ENCODE measurements at places on chromosomes 5 and 9.

GRCh38 chr9:81814794-81815464 lies 113.3 kb upstream of the SPATA31D4 start:
- DNase-seq: no peak

DNA sequence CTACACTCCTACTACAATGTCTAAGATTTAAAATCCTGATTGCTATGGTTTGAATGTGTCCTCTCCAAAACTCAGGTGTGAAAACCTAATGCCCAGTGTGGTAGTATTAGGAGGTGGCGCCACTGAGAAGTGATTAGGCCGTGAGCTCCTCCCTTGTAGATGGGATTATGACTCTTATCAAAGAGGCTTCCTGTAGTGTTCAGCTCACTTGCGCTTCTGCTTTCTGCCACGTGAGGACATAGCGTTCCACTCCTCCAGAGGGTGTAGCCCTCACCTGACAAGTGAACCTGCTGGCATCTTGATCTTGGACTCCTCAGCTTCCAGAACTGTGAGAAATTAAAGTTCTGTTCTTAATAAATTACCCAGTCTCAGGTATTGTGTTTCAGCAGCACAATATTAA lies 33.0 kb upstream of the WHRN start:
- DNase-seq: no peak

GRCh38 chr9:5301544-5301943 lies 3.0 kb downstream of the RLN2 start:
- no peak for DNase-seq

DNA sequence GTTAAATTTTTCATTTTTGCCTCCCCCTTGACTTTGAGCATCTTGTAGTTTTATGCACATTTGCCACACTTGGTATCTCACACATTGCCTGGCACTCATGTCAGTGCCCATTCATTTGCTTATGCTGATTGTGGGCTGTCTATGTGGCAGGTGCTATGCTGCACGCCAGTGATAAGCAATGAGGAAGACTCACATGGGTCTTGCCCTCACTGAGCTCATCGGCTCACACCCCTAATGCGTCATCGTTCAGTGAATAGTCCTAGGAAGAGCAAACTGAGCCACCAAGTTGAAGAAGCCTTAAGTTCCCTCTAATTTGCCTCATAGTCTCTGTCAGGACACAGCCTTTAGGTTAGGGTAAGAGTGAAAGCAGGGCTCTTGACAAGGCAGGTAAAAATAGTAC lies 209.4 kb upstream of the IL12B start:
- no peak for DNase-seq

- no peak for DNase-seq
Measured at GRCh38 chr5:135244620-135245021, 154.4 kb downstream of the MACROH2A1 start.

DNA sequence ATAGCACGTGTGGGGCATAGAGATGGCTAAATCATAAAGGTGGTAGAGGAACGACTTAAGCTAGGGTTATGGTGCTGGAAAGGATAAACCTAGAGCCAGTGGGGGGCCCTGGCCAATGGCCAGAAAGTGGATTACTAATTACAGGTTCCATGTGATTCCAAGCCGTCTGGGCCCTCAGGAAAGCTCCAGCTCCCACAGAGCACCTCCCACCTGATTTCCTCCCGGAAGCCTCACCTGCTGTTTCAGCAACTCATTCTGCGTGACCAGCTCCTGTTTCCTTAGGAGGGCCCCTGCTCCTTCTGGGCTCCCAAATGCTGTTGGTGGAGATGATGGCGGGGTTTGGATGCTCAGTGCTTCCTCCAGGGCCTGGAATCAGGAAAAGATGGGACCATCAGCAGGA lies 16.2 kb downstream of the GPX3 start:
- no peak for DNase-seq

GRCh38 chr9:72931437-72931836 lies 21.4 kb downstream of the ALDH1A1 start:
- no peak for DNase-seq

DNA sequence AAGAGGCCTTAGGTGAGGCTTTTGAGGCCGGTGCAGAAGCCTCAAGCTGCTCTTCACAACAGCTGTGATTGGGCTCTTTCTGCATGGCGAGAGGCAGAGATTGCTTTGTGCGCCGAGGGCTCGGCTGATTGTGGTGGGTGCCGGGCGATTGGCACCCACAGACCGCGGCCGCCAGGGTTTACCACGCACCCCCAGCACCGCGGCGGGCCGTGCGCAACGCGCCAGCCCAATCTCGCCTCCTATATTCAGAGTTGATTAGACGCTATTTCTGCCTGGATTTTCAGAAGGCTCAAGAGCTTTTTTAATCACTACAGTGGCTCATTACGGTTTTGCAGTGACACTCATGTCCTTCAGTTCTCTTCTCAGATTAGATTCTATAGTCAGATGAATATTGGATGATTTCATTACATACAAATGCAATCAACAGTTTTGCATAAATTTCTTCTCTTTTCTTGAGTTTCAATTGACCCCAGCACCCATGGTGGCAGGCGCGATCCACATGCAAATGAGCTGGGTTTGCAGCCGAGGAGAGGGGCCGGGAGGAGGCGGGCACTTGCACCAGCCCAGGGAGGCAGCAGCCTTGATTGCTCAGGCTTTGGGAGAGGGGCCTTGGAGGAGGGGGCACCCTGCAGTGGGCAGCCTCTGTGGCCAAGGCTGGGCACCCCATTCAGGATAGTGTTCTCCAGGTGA lies 33.8 kb upstream of the PTGS1 start:
- DNase-seq: no peak

DNA sequence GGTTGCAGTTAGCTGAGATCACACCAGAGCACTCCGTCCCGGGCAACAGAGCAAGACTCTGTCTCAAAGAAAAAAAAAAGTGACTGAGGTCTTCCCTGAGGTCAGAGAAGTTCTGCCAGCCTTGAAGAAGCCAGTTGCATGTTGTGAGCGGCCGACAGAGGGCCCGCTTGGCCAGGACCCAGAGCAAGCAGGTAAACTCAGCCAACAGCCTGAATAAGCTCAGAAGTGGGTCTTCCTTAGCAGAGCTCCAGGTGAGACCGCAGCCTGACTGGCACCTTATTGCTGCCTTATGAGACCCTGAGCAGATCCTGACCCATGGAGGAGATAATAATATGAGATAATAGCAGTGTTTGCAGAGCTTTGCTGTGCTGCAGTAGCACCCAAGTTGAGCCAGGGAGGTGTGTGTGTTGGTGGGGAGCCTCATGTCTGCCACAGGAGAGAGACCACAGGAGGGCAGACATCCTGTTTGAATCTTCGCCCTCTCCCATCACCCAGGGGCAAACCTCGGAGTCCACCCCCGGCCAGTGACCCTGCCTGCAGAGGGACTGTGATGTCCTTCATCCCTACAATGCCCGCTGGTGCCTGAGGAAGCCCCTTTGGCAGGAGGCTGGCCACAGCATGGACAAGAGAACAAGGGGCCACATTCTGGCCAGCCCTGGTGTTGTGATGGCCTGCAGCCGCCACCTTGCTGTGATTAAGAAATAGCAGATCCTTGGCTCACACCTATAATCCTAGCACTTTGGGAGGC lies 10.8 kb upstream of the BARX1 start:
- DNase-seq: no peak

DNA sequence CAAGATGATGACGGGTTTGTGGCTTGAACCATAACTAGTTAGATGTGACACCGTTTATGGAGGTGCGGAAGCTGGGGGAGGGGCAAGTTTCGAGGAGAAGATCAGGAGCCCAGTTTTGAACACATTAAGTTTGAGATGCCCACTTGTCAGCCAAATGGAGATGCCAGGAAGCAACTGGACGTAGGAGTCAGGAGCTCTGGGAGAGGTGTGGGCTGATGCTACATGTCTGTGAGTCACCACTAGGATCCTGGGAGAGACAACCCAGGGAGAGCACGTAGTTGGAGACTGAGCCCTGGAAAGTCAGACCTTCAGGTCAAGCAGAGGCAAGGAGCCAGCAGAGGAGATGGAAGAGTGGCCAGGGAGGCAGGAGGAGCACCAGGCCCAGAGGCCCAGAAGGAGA lies 48.8 kb upstream of the SLC25A51 start:
- DNase-seq: no peak

DNA sequence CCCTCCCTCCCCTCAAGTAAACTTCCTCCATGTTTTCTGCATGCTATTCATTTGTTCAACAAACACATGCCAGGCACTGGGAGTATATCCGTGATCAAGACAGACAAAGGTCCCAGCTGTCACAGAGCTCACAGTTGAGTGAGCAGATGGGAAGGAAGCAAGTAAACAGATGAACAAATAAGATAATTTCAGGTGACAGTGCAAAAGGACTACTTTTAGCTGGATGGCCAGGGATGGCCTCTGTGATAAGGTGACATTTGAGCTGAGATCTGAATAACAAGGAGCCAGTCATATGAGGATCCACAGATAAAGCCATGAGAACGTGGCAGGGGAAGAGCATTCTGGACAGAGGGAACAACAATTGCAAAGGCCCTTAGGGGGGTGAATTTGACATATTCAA lies 121.7 kb upstream of the RAD23B start:
- no peak for DNase-seq

DNA sequence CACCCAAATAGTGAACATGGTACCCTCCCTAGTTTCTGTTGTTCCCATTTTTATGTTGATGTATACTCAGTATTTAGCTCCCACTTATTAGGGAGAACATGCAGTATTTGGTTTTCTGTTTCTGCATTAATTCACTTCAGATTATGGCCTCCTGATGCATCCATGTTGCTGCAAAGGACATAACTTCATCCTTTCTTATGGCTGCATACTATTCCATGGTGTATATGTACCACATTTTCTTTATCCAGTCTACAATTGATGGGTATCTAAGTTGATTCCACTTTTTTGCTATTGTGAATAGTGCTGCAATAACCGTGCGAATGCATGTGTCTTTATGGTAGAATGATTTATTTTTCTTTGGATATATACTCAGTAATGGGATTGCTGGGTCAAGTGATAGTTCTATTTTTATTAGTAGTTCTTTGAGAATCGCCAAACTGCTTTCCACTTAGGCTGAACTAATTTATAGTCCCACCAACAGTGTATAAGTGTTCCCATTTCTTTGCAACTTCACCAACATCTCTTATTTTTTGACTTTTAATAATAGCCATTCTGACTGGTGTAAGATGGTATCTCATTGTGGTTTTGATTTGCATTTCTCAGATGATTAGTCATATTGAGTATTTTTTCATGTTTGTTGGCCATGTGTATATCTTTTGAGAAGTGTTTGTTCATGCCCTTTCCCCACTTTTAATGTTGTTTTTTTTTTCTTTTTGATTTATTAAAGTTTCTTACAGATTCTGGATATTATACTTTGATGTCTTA lies 79.6 kb downstream of the SMIM15 start:
- DNase-seq: no peak

DNA sequence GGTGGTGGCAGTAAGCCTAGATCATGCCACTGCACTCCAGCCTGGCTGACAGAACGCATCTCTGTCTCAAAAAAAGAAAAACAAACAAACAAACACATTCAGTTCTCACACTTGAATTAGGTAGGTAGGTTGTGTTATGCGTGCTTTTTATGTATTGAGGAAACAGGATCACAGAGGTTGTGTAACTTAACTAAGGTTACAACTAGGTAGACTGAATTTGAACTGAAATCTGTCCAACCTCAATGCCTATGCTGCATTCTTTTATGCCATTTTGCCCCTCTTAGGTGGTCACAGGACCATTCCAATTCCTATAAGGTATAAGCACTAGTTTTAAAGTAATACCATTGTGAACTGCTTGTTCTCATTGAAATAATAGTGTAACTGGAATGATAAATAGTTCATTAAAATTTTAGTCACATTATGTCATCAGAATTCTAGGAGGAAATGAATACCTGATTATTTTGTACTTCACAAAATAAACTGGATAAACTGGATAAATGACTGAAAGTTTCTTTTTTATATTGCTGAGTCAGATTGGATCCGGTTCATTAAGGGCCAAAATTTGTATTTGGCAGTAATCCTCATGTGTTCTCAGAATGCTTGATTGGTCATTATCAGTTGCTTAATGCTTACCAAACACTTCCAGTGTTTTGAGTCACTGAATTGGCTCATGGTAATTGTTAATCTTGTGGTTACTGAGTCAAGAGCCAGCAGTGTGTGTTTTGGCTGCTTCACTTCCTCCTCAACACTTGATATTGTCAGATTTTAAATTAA lies 7.1 kb downstream of the UBAP1 start:
- DNase-seq: no peak

DNA sequence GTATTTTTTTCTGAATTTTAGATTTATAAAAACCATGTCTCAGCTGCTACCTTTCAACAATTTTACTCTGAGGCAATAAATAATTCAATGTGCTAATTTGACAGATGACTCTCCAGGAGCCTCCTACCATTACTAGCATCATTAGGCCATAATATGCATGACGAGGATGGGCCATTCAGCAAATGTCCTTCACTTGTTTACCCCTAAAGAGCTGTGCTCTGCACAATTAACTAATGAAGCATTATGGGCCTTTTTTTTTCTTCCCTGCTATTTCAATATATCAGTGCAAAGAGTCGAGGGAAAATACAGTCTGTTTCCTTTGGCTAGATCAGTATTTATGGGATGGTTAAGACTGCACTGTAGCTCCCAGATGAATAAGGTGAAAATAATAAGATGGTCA lies 627.2 kb downstream of the ISL1 start:
- no peak for DNase-seq

DNA sequence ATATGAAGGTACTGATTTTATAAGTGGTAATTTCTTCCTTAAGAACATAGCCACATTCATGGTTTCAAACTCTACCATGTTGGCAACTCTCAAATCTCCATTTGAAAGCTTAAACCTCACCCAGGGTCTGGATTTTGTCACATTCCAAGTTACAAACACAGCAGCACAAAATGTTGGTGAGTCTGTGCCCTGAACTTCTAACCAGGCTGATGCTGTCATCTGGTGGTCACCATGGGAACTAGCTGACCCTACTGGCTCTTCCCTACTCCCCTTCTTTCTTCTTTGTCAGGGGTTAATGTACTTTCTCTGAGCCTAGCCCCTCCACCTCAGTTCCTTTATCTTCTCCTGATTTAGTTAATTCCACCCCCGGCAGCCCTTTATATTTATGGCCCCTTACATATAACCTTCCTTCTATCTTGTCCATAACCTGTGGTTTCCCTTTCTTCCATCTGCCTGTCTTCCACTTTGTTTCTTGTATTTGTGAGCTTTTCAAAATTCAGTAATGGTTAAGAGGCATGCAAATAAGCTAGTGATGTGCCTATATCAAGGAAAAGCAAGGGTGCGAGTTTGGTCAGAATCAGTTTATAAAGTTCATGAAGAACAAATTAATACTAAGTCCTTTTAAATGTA lies 35.9 kb downstream of the TGFBR1 start:
- DNase-seq: peak; percentile 6

GRCh38 chr5:179185941-179186411 lies 125.8 kb downstream of the ZNF354C start:
- DNase-seq: no peak

GRCh38 chr5:76657683-76658311 lies 34.6 kb upstream of the F2RL2 start:
- DNase-seq: no peak

- no peak for DNase-seq
Measured at GRCh38 chr9:104868687-104869404, 59.1 kb downstream of the ABCA1 start.

All from stimulated activated CD4-positive, alpha-beta T cell treated with anti-CD3 and anti-CD28 coated beads, TNF-alpha, amount 100 ng/mL, for 1 hour (primary cell).